ENCODE measurements at places on chromosomes 7 and 10. TPM values are rescaled to one million over a fixed set of nuclear protein-coding genes. Genes with fewer than 3 reads are reported as not detected.
A peak's percentile ranks its signal among the peaks of the same experiment; 100 is the strongest.

GRCh38 chr10:51244309-51244708, 170.0 kb downstream of the PRKG1 start:
- no peaks in the 10 kb centered on the region for H3K4me1 ChIP-seq
- no peak for DNase-seq
- no peaks in the 10 kb centered on the region for H3K27me3 ChIP-seq
- H3K27ac ChIP-seq, result no peak overlapping the region
- no peak overlapping the region for H3K4me3 ChIP-seq

GRCh38 chr10:71263376-71263775, 51.0 kb downstream of the UNC5B start:
- no peak overlapping the region for H3K27ac ChIP-seq
- no peaks in the 10 kb centered on the region for H3K36me3 ChIP-seq
- DNase-seq, result no peak
- peaks cover 31% of the 10 kb centered on the region for H3K4me1 ChIP-seq
- no peak overlapping the region for H3K4me3 ChIP-seq

GRCh38 chr10:113463777-113464176, 89.1 kb upstream of the HABP2 start:
- no peak overlapping the region for H3K27ac ChIP-seq
- no peaks in the 10 kb centered on the region for H3K36me3 ChIP-seq
- no peaks in the 10 kb centered on the region for H3K27me3 ChIP-seq
- H3K4me1 ChIP-seq, result no peaks in the 10 kb centered on the region

- no peaks in the 10 kb centered on the region for H3K27me3 ChIP-seq
- peaks cover 3% of the 10 kb centered on the region for H3K4me1 ChIP-seq
- no peak for DNase-seq
- no peak overlapping the region for H3K27ac ChIP-seq
Measured at GRCh38 chr7:129262324-129262723, 37.5 kb downstream of the AHCYL2 start.

DNA sequence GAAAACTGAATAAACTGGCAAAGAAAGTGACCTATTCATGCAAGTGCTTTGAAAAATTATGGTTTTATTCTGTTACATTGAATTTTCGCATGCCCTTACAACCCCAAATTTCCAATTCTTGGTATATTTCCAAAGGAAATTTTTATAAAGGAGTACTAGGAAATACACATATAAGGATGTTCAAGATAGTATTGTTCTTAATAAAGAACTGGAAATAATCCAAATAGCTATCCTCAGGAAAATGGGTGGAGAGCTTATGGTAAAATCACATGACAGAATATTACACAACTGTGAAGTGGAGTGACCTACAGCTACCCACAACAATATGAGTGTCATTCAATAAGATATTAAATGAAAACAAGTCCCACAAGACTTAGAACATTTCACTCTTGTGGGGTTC, 138.9 kb upstream of the BMPER start:
- H3K4me1 ChIP-seq, result peaks cover 3% of the 10 kb centered on the region
- H3K4me3 ChIP-seq, result no peak overlapping the region
- no peak overlapping the region for H3K27ac ChIP-seq
- no peak for DNase-seq
- H3K27me3 ChIP-seq, result peaks cover 2% of the 10 kb centered on the region

DNA sequence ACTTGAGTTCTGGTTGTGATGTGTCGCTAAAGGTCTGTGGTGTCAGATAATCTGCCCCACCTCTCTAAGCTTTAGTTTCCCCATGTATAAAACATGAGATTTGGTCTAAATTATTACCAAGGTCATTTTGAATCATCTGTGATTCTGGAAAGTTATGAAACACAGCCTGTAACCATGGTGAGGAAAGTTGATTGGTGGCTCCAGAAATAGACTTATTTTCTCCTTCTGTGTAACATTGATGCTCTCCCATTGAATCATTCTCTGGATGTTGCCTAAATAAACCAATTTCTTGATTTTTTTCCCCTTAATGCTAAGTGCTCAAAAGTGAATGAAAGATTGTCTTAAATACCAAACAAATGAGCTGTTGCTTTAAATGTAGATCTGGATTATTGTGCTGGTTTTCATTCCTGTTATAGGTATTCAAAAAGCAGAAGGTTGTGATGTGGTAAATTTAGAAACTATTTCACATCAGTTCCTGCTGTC, 30.0 kb upstream of the PCGF5 start:
- H3K36me3 ChIP-seq, result no peaks in the 10 kb centered on the region
- no peak overlapping the region for H3K4me3 ChIP-seq
- DNase-seq, result peak; percentile 78
- H3K27me3 ChIP-seq, result no peaks in the 10 kb centered on the region
- H3K27ac ChIP-seq, result no peak overlapping the region
- H3K4me1 ChIP-seq, result peaks cover 16% of the 10 kb centered on the region

DNA sequence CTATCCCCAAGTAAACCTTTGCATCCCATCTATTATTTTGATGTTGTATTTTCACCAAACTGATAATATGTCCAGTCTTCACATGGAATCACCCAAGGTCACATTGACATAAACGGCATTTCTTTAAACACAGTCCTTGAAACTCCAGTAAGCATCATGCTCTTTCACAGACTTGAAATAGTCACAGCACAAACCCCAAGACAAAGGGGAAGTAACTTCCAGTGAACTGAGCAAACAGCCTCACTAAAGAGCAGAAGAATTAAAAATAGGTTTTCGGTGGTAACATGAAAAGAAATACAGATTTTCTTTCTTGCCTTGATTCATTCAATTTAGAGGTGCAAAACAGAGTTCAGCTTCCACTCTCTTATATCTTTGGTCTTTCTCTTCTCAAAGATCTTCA, 253.7 kb downstream of the SFMBT2 start:
- H3K27me3 ChIP-seq, result no peaks in the 10 kb centered on the region
- DNase-seq, result no peak
- no peak overlapping the region for H3K4me3 ChIP-seq
- H3K36me3 ChIP-seq, result peaks cover 1% of the 10 kb centered on the region
- H3K27ac ChIP-seq, result no peak overlapping the region

- no peak for DNase-seq
- no peaks in the 10 kb centered on the region for H3K4me1 ChIP-seq
- H3K27ac ChIP-seq, result no peak overlapping the region
- H3K4me3 ChIP-seq, result no peak overlapping the region
- H3K27me3 ChIP-seq, result no peaks in the 10 kb centered on the region
- H3K36me3 ChIP-seq, result no peaks in the 10 kb centered on the region
Measured at GRCh38 chr10:131174651-131175540, 136.6 kb downstream of the TCERG1L start.

The PCLO gene
- polyA plus RNA-seq, result 0.05 TPM

GRCh38 chr7:27921081-27921836, 181.3 kb downstream of the TAX1BP1 start:
- peak; percentile 92 for DNase-seq
- H3K27me3 ChIP-seq, result no peaks in the 10 kb centered on the region
- no peaks in the 10 kb centered on the region for H3K36me3 ChIP-seq
- H3K4me3 ChIP-seq, result no peak overlapping the region

GRCh38 chr7:34036972-34037792, 131.8 kb downstream of the BMPER start:
- no peak overlapping the region for H3K27ac ChIP-seq
- no peak overlapping the region for H3K4me3 ChIP-seq
- no peaks in the 10 kb centered on the region for H3K36me3 ChIP-seq
- DNase-seq, result no peak

The CNPY1 gene
- polyA plus RNA-seq, result not detected

DNA sequence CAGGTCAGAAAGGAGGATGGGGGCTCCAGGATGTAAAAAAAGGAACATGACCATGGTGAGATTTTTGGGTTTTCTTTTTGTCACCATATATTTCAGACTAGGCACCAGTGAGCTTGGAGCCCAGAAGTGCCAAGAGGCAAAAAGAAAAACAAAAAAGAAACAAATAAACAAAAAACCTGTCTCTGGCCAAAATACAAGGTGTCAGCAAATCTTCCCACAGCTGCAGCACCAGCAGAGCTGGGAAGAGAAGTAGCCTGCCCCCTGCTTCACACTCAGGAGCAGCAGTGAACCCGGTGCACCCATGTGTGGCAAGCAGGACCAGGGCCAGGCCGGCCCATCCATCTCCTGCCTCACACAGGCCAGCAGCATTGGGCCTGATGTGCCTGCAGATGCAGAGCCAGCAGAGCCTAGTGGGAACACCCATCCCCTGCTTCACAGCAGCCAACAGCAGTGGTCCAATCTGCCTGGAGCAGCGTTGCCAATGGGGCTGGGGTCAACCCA, 34.7 kb upstream of the C10orf71 start:
- H3K4me1 ChIP-seq, result no peaks in the 10 kb centered on the region
- H3K27ac ChIP-seq, result no peak overlapping the region
- no peak for DNase-seq
- H3K36me3 ChIP-seq, result no peaks in the 10 kb centered on the region
- no peak overlapping the region for H3K4me3 ChIP-seq
